AML-193 (cell line): ENCODE measurements at places on chromosomes 4 and X.

DNA sequence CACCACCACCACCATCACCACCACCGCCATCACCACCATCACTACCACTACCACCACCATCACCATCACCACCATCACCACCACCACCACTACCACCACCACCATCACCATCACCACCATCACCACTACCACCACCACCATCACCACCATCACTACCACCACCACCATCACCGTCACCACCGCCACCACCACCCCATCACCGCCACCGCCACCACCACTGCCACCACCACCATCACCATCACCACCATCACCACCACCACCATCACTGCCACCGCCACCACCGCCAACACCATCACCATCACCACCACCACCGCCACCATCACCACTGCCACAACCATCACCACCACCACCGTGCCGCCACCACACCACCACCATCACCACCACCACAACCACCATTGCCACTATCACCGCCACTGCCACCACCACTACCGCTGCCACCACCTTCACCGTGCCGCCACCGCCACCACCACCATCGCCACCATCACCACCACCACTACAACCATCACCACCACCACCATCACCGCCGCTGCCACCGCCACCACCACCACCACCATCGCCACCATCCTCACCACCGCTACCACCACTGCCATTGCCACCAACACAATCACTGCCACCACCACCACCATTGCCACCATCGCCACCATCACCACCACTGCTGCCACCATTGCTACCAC is 1511.3 kb upstream of the AGA start:
- DNase-seq = no peak

DNA sequence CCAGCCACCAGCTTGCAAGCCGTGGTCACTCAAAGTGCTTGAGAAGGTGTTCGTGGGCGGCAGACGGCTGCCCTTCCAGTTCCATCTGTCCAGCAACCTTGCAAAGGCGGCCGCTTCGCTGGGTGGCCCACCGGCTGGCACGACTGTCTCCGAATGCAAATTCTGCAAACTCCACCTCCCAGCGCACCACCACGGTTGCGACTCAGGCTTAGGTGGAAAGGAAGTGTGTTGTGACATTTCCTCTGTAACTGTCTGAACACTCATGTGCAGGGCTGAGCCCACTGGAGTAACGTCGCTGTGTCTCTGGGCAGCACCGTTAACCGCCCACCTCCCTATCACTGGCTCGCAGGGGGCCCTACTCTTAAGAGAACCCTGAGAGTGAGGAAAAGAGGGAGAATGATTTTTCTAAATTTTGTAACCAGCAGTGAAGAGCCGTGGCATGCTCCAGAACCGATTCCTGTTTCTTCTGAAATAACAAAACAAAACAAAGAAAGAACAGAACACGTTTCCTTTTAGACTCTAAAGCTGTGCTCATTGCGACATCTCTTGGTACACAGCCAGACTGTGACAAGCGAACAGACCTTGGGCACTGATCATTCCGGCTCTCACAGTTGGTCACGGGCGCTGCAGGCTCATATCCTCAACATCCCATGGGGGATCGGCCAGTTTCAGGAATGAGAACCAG is at the start of gene P2RY8:
TSS of gene P2RY8 (minus strand) at position 155 of the 685 bp plus-strand sequence. CDS start 70,627 bp downstream, outside the sequence.
- DNase-seq = peak; percentile 84

- no peak for DNase-seq
Observed at GRCh38 chr4:86184901-86185285, 175.0 kb downstream of the MAPK10 start.

DNA sequence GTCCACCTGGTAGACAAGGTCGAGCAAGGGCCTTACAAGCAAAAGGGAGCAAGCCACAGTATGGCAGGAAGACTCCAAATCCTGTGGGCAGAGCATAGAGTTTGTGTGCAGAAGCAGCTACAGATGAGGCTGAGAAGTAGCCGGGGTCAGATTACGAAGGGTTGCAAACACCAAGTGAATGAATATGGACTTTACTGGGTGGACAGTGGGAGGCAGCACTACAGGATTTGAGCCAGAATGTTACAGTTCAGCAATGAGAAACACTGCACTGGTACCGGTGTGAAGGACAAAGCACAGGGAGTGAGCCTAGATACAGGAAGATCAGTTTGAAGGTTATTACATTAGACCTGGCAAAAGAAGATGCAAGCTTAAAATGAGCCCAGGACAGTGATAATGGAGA is 46.1 kb upstream of the HOPX start:
- DNase-seq = no peak

- DNase-seq = no peak
Observed at GRCh38 chrX:110012818-110013485, 10.0 kb downstream of the TMEM164 start.

GRCh38 chrX:13933352-13933751 is 96.3 kb downstream of the GEMIN8 start:
- no peak for DNase-seq

GRCh38 chr4:90198086-90198847 is 71.1 kb downstream of the CCSER1 start:
- no peak for DNase-seq

DNA sequence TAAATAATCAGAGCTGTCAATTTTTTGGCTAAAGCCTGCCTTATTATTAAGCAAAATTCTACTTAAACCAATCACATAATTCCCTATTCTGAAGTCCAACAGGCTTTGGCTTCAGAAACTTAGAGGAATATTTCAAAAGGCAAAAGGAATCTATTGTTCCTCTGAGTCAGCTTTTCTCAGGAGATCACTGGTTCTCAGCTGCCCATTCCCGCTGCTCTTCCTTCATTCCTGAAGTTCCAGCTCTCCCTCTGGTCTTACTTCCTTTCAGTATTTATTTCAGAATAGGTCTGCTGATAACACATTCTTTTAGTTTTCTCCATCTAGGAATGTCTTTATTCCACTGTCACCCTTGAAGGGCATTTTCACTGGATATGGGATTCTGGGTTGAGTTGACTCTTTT is 133.7 kb downstream of the SOWAHB start:
- DNase-seq = no peak
